ENCODE measurements at places on chromosomes 3 and 15. TPM values are rescaled to one million over a fixed set of nuclear protein-coding genes. Genes with fewer than 3 reads are reported as not detected.

- DNase-seq = no peak
These were observed 962 bp downstream of the NMNAT3 start for GRCh38 chr3:139676632-139677387.

DNA sequence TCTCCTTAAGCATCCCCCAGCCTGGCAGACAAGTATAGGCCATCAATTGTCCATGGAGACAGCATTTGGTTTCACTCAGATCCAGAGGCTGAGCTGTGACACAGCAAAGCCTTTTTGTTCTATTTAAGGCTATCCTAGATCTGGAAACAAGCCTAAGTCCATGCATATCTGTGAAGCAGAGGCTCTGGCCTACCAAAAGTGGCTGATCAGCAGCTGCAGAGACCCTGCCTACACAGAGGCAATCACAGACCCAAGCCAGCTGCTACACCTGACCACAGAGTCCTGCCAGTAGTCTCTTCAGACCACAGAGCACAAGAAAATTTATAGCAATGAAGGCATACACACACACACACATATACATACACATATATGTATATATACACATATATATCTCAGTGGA lies 501.7 kb upstream of the ARPP21 start:
- DNase-seq = no peak

DNA sequence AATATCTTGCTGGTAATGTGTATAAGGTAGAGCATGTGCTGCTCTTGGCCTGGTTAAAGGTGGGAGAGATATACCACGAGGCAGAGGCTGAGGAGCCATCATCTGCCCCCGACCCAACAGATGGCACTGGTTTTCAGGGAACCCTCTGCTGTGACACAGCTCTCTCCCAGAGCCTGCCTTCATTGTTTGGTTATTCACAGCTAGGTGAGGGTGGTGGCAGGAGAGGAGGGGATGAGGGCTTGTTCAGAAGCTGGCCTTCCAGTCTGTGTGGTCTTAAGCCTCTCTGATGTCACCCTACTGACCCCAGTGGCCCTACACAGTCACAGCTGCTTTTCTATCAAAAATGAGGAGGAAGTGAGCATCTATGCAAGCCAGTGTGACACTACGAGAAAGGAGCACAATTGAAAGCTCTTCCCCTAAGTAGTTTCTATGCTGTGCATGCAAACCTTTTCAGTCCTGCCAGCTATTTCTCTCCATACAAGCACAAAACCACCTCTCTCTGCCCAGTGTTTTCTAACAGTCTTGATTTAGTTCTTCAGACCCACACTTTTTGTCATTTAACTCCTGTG lies 258.4 kb upstream of the AGTR1 start:
- DNase-seq = no peak

The VIPR1 gene
- total RNA-seq = 6.3 TPM

The CAMP gene
- not detected for total RNA-seq

DNA sequence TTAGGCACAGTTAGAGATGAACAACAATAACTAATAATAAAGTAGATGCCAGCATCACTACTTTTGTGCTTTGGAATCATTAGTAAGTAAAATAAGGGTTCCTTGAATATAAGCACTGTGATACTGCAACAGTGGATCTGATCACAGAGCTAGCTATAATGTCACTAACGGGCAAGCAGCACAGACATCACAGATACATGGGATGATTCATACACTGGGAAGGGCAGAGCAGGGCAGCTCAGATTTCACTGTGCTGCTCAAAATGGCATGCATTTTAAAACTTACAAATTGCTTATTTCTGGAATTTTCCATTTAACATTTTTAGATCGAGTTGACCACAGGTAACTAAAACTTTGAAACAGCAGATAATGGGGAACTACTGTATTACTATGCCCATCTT lies 476.6 kb downstream of the FHIT start:
- no peak for DNase-seq

DNA sequence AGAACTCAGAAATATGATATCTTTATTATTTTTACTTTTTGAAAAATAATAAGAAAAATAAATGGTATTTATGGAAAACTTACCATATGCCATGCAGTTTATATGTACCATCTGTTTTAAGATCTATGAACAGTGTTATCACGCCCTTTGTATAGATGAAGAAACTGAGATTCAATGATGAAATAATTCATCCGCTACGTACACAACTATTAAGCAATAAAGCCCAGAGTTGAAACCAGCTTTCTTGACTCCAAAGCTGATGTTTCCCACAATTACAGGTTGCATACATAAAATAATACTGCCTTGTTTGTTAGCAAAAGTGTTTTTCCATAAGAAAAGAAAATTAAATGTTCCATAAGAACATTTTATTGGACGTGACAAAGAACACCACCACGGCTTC lies 67.2 kb upstream of the BCL6 start:
- no peak for DNase-seq

The TRH gene
- 0.22 TPM for total RNA-seq

- DNase-seq = no peak
These were observed 163.3 kb downstream of the CDIN1 start for GRCh38 chr15:36742696-36743095.

GRCh38 chr15:99343881-99344551 lies 92.7 kb downstream of the LRRC28 start:
- DNase-seq = peak; percentile 30

The CCR8 gene
- not detected for total RNA-seq

GRCh38 chr15:34582461-34583371 lies 735 bp downstream of the GOLGA8B start:
- DNase-seq = peak; percentile 48

The MYO5C gene
- total RNA-seq = 85.3 TPM

GRCh38 chr3:16739541-16740105 lies 134.4 kb upstream of the DAZL start:
- no peak for DNase-seq

DNA sequence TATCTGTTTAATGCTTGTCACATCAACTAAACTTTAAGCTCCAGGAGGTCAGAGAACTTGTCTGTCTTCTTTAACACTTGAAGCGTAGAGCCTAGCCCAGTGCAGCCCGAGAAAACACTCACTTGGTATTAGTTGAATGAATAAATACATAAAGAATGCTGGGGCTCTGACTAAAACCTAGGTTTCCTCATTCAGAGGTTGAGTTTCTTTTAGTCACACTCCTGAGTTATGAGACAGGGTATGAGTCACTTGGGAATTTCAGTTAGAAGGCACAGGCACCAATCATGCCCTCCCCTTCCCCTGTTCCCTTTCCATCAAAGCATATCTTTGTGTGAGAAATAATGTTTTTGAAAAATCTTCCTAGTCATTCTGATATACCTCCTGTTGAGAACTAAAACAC lies 589.8 kb upstream of the DPPA4 start:
- no peak for DNase-seq

The RETNLB gene
- not detected for total RNA-seq

- peak; percentile 40 for DNase-seq
These were observed 116.3 kb downstream of the CLSTN2 start for GRCh38 chr3:140051019-140051957.

GRCh38 chr15:69836526-69837230 lies 261.0 kb downstream of the TLE3 start:
- no peak for DNase-seq

DNA sequence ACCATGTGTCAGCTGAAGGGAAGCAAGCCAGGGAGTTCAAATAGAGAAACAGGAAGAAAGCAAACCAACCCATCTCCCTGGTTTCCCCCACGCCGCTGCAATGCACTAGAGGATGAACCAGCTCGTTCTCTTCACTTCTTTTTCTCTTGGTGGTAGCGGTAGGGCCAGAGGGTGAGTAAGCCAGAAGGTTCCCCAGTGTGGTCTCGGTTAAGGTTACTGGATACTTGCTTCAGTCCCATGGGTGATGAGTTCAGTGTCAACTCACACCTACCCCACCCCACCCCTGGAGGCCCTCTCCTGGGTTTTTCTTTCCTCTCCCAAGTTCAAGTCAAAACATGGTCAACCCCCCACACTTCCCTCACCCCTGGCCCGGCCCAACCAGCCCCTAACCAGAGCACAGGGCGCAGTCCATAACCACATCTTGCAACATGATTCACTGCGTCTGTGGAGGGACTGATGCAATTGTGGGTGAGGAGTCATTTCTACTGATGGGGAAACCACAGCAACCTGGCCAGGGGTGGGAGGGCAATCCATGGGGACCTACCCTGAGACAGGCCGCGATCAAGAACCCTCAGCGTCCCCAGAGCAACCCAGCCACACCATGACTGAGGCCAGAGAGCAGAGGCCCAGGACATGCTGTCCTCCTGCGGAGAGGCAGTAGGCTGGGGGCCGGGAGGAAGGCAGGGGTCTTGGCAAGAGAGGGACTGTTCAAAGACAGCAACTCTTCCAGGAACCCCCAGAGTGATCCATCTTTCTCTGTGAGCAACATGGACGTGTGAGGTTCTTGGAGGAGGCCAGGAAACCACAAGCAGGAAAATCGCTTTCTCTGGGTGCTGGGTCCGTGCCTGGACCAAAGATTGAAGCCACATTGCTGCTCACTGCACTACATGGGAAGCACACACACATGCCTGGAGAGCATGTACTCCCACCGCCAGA lies 276.6 kb downstream of the UACA start:
- DNase-seq = no peak

- DNase-seq = no peak
These were observed 68.2 kb downstream of the DENND4A start for GRCh38 chr15:65723876-65724275.

The LIPH gene
- total RNA-seq = 0.29 TPM

- peak; percentile 54 for DNase-seq
These were observed 287.5 kb downstream of the MAGI1 start for GRCh38 chr3:65751123-65751700.

The CTXN2 gene
- not detected for total RNA-seq

The CORO2B gene
- 3.1 TPM for total RNA-seq

The TEX55 gene
- total RNA-seq = not detected

- DNase-seq = no peak
These were observed 254.3 kb downstream of the SHQ1 start for GRCh38 chr3:72593881-72594397.

- no peak for DNase-seq
These were observed 10.7 kb downstream of the PCSK6 start for GRCh38 chr15:101478701-101479341.

The ARPP19 gene
- total RNA-seq = 184 TPM

The PLA2G4E gene
- not detected for total RNA-seq

DNA sequence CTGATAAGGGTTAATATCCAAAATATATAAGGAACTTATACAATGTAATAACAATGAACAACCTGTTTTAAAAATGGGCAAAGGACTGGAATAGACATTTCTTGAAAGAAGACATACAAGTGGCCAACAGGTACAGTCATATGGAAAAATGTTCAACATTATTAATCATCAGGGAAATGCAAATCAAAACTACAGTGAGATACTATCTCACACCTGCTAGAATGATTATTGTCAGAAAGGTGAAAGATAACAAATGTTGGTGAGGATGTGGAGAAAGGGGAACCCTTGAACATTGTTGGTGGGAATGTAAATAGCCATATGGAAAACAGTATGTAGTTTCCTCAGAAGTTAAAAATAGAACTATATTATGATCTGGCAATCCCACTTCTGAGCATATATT lies 20.4 kb downstream of the GOLM2 start:
- DNase-seq = no peak

DNA sequence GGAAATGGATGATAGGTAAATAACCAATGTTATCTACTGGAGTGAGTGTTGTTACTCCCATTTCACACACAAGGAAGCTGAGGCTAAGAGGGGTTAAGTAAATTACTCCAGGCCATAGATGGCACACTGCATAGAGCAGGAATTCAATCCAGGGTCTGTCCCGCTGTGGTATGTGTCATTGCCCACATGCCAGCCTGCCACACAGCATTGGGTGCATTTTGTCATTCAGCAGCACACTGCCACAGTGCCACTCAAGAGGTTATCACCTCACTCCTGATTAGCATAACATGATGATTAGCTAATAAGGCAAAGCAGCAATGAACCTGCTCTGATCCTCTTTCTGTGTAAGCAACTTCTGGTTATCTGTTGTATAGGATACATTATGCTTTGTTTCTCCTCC lies 157.4 kb upstream of the CTNNB1 start:
- DNase-seq = no peak

The ACTC1 gene
- 0.11 TPM for total RNA-seq

GRCh38 chr3:111521891-111522290 lies 20.1 kb upstream of the CD96 start:
- DNase-seq = no peak

The SETD2 gene
- total RNA-seq = 87.0 TPM

The BRPF1 gene
- total RNA-seq = 19.6 TPM

- DNase-seq = no peak
These were observed 51.6 kb upstream of the TCF12 start for GRCh38 chr15:56866803-56867202.

DNA sequence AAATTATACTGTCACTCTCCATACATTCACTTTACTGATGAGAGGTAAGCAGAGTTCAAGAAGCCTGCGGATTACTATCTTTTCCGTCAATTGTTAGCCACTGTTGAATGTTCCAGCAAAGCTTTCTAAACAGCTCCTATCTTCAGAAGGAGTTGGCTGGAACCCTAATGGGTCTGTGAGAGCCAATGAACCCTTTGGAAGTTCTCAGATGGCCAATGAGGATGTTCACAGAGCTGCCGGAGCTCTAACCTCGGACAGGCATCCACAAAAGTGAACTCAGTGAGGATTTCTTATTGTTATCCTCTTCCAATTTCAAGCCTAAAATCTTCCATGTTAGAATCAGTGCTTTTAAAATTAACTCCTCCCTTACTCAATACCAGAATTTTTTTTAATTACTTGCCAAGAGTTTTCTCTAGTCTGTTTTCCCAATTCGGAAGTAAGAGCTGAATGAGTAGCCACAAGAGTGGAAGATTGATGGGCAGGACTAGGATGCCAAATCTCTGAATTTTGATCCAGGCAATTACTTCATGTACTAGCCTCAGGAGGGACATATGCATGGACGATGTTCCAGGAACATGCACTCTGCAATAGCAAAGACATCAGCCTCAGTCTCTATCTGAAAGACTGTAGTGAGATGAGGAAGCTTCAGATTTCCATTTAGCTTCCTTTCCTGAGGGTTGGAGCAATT lies 78.1 kb downstream of the AGBL1 start:
- DNase-seq = no peak

The NUSAP1 gene
- total RNA-seq = 1.7 TPM

- DNase-seq = no peak
These were observed 37.8 kb downstream of the DPPA2 start for GRCh38 chr3:109278546-109278945.

- no peak for DNase-seq
These were observed 128.2 kb upstream of the SLC7A14 start for GRCh38 chr3:170714122-170714521.

The HYAL1 gene
- 8.5 TPM for total RNA-seq

DNA sequence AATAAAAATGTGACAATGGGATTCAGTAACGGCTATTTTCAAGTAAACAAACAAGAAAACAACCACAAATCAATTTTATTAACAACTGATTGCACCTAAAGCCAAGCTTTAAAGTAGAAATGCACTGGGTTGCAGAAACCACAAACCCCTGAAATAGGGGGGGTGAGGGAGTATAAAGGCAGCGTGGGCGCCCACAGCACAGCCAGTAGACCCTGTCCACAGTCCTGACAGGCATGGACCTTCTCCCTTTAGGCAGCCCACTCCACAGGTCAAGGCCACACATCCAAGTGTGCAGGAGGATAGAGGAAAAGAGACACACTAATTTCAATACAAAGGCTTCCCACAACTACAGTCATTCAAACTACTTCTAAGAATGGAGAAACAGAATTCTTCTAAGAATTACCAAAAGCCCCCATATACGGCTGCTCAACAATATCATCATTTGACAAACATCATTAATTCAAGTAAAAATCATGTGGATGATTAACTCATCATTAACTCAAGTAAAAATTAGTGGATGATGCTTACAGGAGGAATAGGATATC lies 48.7 kb downstream of the CHSY1 start:
- no peak for DNase-seq

- no peak for DNase-seq
These were observed 11.8 kb upstream of the P2RY1 start for GRCh38 chr3:152823173-152823572.
